ELF-1 (cell line): ENCODE measurements at places on chromosomes 12 and 14.
A peak's percentile ranks its signal among the peaks of the same experiment; 100 is the strongest.

DNA sequence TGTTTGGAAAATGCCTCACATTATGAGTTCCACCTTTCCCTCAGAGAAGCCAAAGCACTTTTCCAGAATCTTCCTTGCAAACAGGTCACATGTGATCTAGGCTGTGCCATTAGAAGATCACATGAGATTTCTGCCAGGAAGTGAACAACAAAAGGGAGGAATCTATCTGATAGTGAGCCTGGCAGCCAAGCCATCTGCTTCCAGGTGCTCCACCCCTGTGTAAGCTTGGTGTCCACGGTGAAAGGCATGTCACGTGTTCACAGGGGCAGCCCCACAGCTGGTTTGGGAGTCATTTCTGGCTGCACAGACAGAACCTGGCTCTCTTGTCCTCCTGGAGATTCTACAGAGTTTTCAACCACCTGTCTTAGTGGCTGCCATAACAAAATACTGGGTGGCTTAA, 3.5 kb upstream of the KSR2 start:
- DNase-seq: no peak

GRCh38 chr14:81826081-81826480, 292.4 kb upstream of the SEL1L start:
- DNase-seq: no peak

DNA sequence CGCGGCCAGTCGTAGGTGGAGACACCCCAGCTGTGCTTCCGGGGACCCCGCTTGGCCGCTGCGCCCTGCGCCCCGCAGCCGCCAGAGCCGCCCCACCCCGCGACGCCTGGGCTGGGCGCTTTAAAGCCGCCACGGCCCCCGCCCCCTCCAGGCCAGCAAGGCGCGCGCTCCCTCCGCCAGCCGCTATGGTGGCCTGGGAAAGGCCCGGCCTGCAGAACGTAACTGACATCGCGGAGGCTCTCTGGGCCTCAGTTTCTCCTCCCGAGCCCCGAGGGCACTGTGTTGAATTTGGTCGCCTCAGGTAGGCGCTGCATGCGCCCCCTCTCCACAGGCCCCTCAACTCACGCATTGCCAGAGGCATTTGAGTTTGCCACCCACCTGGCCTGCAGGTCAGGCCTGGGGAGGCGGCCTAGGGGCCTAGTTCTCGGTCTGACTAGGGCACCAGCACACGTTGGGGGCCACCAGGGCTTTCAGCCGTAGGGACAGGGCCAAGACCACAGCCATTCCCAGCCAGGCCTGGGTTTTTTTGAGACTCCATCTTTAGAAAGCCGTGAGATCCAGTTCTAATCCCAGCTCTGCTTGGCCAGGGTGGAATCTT, at the start of gene NGB:
NGB (minus strand) TSS at position 94 of the 598 bp plus-strand sequence. CDS start 269 bp downstream, outside the sequence.
- peak; percentile 22 for DNase-seq

DNA sequence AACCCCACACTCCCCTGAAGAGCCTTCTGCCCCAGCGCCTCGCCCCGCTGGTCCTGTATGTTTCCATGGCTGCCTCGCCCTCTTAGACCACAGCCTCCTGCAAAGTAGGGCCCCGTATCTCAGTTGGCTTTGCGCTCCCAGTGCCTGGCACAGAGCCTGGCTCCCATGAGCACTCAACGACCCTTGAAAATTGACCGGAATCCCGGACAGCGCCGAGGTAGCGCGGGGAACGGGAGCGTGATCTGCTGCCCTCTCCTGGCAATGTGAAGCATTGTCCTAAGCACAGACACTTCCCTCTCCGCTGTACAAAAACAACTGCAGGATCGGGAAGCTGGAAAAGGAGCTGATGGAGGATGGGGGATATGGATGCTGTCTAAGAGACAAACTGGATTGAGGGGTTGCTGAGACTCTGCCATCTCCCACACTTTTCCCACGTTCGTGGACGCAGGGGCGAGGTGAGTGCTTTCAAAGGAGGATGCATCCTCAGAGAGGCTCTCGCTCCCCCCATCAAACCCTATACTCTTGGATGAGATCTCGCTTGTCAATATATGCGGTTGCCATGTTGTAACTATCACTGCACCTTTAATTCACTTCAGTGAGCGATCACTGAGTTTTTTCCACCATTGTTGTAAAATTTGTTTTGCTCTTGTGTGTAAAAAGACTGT, 10.7 kb upstream of the FKBP4 start:
- peak; percentile 79 for DNase-seq

DNA sequence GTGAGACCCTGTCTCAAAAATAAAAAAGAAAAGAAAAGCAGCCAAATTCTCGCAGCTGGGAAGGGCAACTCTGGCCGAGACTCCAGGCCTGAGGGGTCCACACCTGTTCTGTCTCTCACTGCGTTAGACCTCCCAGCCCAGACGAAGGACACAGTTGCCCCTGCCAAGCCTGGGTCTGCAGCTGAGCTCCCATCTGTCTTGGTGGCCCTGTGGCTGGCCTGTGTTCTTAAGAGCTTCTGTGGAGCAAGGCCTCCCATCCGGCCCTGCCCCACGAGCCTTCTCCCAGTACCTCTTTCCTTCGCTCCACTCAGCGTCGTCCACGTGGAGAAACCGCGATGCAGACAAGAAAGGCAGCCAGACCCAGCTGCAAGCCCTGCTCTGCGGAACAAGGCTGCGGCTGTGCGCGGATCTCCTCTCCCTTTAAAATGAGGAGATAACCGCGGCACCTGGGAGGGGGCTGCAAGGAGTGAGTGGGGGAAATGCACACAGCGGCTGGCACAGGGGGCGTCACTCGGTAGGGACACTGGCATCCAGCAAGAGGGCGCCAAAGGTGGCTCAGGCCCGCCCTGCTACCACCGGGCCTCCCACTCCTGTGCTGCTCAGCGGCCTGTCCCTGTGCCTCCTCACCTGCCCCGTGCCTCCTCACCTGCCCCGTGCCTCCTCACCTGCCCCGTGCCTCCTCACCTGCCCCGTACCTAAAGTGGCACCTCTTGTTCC, 42.4 kb downstream of the LRRC74A start:
- DNase-seq: no peak

DNA sequence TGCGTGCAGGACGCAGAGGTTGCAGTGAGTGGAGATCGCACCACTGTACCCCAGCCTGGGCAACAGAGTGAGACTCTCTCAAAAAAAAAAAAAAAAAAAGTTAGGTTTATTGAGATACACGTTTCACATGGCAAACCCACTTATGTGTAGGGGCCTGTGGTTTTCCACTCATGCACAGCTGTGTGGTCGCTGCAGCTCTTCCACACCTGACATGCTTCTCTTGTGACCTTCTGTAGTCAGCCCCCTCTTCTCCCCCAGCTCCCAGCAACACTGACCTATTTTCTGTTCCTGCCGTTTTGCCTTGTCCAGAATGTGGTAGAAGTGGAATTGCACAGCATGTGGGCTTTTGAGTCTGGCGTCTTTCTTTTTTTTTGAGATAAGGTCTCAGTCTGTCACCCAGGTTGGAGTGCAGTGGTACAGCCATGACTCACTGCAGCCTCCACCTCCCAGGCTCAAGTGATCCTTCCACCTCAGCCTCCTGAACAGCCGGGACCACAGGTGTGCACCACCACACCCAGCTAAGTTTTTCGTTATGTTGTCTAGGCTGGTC, 8.4 kb downstream of the MTA1 start:
- DNase-seq: no peak

DNA sequence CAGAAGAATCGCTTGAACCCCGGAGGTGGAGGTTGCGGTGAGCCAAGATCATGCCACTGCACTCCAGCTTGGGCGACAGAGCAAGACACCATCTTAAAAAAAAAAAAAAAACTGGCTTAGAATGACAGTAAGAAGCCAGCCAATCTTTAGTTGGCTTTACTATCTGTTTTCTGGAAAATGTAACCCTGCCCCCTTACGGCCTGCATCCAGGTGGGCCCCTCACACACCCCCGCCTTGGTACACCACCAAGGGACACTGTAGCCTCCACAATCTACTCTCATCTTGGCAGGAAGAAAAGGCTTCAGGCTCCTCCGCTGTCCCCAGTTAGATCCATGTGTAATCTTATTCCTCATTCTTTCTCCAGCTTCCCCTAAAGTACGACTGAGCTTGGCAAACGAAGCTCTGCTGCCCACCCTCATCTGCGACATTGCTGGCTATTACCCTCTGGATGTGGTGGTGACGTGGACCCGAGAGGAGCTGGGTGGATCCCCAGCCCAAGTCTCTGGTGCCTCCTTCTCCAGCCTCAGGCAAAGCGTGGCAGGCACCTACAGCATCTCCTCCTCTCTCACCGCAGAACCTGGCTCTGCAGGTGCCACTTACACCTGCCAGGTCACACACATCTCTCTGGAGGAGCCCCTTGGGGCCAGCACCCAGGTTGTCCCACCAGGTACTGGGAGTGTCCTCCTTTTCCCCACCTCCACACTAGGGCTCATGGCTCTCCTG, 6.6 kb downstream of the TAPBPL start:
- DNase-seq: no peak

GRCh38 chr12:40802656-40803055, 110.4 kb downstream of the CNTN1 start:
- DNase-seq: no peak

DNA sequence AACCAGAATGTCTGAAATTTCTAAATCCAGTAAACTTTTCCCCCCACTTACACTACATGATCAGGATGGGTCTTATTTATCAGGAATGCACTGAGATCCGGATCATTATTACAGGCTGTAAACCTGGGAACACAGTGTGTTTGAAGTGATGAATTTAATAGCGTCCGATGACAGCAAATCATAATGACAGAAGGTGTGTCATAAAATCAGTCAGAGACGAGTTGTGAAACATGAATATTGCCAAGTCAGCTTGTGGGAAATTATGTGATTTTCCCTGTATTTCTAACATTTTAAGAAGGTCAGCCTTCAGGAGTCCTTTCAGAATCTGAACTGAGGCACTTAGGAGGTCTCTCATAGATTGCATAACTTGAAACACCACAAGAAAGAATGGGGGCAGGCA, 36.7 kb downstream of the RERG start:
- DNase-seq: no peak

GRCh38 chr14:65975865-65976264, 510.3 kb upstream of the CCDC196 start:
- no peak for DNase-seq

- no peak for DNase-seq
Measured at GRCh38 chr14:97723351-97723750, 926.2 kb downstream of the VRK1 start.

DNA sequence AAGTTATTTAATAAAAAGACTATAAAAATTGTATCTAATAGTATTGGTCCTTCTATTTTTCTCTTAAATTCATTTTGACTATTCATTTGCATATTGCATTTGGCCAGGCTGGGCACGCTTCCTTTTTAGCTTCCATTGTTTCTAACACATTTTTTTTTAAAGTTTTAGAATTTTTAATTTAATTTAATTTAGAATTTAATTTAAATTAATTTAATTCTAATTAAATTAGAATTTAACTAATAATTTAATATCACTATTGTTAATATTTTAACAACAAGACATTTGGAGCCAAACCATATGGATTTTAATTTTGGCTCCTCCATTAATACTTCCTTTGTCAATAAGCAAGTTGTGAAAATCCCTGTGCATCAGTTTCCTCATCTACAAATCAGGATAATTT, 856.9 kb upstream of the SEL1L start:
- no peak for DNase-seq

- DNase-seq: no peak
Measured at GRCh38 chr12:50642761-50643160, 121.1 kb upstream of the ATF1 start.

- DNase-seq: no peak
Measured at GRCh38 chr14:92698393-92698792, 50.0 kb downstream of the LGMN start.

- DNase-seq: no peak
Measured at GRCh38 chr12:71129364-71129763, 28.4 kb downstream of the TSPAN8 start.

- no peak for DNase-seq
Measured at GRCh38 chr14:90692826-90693225, 123.4 kb downstream of the TTC7B start.

DNA sequence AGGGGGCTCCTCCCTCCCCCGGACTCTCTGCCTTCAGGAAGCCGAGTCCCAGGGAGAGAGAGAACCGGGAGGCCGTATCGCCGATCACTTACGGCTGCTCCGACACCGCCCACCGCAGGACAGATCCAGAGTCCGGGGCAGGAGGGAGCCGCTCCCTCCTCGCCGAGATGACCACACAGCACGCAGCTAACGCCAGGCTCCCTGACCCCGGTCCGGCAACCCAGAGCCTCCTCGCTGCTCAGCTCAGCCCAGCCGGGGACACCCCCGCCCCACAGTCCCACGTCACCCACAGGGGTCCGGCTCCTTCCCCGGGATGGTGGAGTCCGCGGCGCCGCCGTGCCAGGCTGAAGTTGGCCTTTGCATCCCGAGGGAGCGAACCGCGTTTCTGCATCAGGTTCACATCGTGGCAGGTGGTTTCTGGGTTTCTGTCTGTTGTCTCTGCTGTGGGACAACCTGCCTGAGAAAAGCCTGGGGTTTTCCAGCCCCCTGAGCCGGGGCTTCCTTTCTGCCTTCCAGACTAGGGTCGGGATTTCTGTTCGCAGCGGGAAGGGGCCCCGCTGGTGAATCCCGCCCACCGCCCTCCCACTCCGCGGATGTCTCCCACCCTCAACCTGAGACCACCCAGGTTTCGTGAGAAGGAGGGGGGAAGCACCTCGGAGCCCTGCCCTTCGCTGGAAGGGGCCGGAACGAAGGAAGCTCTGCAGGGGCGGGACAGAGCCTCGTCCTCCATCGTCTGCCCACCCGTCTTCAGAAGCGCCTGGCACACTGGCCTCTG, 61.2 kb downstream of the NOC4L start:
- peak; percentile 13 for DNase-seq

DNA sequence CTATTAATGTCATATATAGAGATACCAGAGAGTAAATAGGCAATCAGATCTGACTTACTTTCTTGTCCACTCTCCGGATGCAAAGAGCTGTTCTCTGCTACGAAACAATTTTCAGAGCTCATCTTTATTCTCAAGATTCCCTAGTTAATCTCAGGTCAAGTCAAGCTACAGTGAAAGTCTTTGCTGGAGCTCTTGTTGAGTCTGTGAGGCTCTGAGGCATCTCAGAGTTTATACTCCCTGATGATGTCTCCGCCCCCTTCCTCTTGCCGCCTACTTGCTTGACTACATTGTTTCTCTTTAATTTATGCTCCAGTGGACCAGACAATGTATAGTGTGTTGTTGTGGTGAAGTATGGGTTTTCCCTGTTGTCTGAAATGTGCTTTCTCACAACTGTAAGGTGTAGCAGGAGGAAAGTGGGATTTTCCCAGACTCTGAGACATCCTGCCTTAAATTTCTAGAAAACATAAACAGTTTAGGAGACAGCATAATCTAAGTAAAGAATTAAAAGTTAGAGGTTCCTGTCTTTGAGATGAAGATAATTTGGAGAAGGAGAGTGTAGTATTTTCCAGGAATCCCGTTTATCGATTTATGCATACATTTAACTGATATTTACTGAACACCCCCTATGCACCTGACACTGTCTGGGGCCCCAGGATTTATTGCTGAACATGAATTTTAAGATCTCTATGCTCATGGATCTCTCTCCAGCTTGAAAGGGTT, at the start of gene CD69:
CD69 (minus strand) TSS at position 203 of the 720 bp plus-strand sequence; CDS start at position 122, 81 bp downstream.
- DNase-seq: no peak

DNA sequence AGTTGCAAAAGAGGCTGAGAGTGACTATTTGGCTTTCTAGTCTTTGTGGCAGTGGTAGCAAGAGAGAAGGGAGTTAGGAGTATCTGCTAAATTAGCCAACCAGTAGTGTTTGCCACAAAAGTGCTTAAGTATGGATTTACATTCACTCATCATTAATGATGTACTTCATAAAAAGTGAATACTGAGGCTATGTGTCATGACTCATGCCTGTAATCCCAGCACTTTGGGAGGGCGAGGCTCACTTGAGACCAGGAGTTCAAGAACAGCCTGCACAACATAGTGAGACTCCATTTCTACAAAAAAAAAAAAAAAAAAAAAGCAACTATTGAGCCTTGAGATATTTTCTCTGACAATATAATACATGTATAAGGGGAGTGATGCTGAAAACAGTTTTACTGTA, 36.8 kb downstream of the CCDC177 start:
- no peak for DNase-seq
